Uterine smooth muscle cell (primary cell): ENCODE measurements at places on chromosomes 2 and 18. TPM values are rescaled to one million over a fixed set of nuclear protein-coding genes. Genes with fewer than 3 reads are reported as not detected.

PLEKHH2 gene
- 11.7 and 20.6 TPM in 2 replicates for total RNA-seq

DNAH6 gene
- 0.11 and 0.12 TPM in 2 replicates for total RNA-seq

HOXD9 gene
- total RNA-seq, result 0.66 and 0.75 TPM in 2 replicates

ADCY3 gene
- total RNA-seq, result 32.6 and 47.9 TPM in 2 replicates

ZNF514 gene
- 14.8 and 16.0 TPM in 2 replicates for total RNA-seq

PAX8 gene
- total RNA-seq, result 0.12 and 0.89 TPM in 2 replicates
